Effector CD8-positive, alpha-beta T cell (primary cell): ENCODE measurements at places on chromosomes 3 and 15.

DNA sequence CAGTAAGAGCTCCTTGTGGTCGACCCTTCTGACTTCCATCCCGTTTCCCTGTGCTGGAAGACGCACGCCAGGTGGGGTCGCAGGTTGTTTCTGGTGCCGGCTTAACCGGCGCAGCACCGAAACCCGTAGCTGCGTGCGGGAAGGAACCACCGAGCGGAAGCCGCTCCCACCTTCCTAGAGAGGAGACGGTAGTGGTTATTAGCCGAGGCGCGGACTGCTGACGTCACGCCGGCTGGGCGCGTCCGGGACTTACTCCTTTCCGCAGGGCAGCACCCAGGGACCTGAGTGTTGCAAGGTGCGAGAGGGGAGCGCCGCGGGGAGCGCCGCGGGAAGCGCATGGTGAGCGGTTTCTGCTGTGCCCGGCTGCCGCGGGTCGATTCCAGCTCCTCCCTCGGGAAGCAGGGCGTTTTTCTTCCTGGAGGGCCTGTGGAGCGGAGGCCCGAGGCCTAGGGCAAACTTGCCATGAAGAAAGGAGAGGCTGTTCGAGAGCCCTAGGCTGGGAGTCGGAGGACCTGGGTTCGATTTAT, at the start of gene ZNF501:
TSS of gene ZNF501 (plus strand) at position 252 of the 527 bp plus-strand sequence. CDS start 4,787 bp downstream, outside the sequence.
- DNase-seq: peak; percentile 65

GRCh38 chr3:61927332-61927731, 366.0 kb downstream of the PTPRG start:
- DNase-seq: no peak

GRCh38 chr15:57477736-57478522, 101.6 kb downstream of the CGNL1 start:
- no peak for DNase-seq

GRCh38 chr3:148615382-148615781, 82.3 kb upstream of the AGTR1 start:
- no peak for DNase-seq

DNA sequence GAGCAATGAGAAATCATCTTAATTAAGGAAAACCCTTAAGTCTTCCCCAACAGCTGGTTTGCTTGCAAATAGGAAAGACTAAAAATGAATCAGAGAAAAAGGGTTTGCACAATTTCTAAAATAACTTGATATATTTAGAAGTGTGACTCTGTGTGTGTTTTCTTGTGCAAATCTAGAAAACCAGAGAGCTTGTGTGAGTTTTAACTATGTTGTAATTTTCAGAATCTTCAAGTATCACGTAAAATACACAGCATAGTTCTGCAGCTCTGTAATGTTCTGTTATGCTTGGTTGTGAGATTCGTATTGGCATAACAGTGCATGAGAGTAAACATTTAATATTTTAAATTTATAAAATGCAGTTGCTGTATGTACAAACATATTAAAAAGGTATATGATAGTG, 74.7 kb upstream of the GAP43 start:
- DNase-seq: no peak

GRCh38 chr15:91752081-91752785, 101.3 kb upstream of the SLCO3A1 start:
- no peak for DNase-seq

DNA sequence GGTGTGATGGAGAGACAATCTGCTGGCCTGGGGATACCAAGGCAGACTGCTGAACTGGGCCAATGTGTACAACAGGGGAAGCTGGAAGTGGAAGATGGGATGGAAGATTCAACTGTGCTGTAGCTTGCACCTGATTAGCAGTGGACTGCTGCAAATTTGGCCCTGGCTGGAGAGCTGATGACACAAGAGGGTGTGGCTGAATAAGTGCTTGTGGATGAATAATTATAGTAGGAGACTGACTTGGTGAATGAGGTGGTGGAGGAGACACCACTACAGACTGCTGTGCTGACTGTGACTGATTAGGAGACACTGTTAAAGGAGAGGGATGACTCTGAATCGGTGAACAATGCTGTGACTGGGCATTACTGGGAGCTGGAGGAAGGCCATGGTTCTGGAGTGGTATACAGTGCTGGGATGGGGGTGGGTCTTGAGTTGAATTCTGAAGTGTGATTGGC, 52.5 kb downstream of the PHC3 start:
- no peak for DNase-seq

GRCh38 chr15:74461847-74462511, 1.0 kb upstream of the UBL7 start:
- no peak for DNase-seq

DNA sequence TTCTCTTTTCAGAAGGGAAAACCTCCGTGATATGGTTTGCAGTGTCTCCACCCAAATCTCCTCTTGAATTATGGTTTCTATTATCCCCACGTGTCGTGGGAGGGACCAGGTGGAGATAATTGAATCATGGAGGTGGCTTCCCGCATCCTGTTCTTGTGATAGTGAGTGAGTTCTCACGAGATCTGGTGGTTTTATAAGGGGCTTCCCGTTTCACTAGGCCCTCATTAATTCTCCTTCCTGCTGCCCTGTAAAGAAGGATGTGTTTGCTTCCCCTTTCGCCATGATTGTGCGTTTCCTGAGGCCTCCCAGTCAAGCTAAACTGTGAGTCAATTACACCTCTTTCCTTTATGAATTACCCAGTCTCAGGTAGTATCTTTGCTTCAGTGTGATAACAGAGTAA, 692.7 kb upstream of the GRM7 start:
- no peak for DNase-seq

GRCh38 chr3:174397848-174398247, 461.3 kb upstream of the NAALADL2 start:
- no peak for DNase-seq

DNA sequence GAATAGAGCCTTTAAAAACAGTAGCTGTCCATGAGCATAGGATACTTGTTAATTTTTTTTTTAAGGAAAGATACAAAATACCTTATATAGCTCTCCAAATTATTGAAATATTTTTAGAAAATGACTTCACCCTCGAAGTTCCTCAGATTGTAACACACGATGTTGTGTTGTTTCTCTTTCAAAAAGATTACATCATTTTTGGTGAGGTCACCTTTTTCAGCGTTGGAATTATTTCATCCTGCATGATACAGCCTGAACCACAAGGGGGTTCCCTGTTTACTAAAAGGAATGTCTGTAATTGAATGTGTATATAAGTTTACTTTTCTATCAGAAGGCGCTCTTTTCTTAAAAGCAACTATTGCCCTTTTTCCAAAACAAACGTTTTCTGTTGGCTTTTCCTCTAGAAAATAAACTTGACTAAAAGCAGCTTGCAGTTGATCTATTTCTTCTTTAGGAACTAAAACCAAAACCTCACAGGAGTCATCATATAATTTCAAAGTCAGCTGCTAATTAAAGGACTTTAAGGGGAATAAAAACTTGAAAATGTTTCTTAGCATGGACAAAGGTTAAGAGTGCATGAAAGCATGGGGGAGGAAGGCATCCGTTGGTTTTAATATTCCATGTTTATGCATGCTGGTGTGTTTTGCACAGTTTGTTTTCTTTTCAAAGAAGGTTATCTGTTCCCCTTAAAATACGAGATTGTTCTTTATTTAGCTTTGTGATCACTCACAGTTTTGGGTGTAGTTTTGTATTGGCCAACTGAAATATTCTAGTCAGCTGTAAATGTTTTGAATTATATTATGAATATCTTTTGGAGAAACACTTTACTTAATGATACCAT, 29.4 kb downstream of the LYSMD4 start:
- no peak for DNase-seq

GRCh38 chr3:114556657-114557213, 262.9 kb downstream of the TIGIT start:
- DNase-seq: no peak

GRCh38 chr3:112672716-112673541, 32.0 kb upstream of the CCDC80 start:
- DNase-seq: no peak

DNA sequence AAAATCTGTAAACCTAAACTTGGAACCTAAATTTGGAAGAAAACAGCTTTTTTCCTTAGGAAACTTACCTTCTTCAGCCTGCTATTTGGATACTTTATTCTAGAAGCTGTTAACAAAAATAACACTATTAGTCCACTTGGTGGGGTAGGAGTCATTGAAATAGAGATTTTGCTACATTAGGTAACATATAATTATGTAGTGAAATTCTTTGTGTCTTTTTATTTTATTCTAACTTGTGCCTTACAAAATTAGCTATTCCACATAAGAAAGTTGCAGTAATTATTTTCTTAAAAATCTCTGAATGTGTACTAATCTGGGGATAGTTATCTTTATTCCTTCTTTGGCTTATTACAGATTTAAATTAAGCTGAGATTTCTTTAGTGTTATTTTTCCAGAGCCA, 360.4 kb upstream of the ROBO2 start:
- DNase-seq: no peak

- no peak for DNase-seq
Observed at GRCh38 chr15:92925454-92925853, 25.3 kb downstream of the CHD2 start.

DNA sequence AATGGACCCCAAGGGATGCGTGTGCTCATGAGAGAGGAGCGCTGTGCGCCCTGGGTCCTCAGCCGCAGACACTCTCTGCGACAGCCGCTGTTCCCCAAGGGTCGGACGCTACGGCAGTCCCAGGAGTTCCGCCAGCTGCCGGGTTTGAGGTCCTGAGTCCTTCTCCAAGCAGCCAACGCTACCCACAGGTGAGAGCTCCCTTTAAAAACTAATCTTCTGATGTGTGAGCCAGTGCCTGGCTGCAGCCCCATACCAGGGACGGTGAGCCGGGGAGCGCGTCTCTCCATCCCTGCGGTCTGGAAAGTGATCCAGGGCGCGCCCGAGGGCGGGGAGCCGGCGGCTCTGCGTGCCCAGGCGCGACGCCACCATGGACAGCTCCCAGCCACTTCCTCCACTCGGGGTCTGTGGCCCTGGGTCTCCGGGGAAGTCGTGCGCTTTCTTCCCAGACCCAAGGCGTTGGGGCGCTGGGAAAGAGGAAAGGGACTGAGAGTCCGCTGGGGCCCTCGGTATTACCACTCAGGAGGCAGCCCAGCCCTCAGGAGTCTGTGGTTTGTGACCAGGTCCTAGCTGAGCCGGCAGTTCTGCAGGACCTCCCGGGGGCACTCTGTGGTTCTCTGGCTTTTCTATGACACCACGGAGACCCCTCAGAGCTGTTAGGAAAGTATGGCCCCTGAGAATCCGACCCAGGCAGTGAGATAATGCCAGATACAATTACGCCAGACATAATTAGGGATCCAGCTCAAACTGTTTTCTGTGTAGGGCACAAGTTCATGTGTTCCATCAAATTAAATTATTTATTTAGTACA, 1.4 kb downstream of the CEMIP start:
- no peak for DNase-seq

GRCh38 chr15:29086001-29086400, 183.6 kb downstream of the NSMCE3 start:
- no peak for DNase-seq

- DNase-seq: no peak
Observed at GRCh38 chr3:10280571-10280970, 12.2 kb downstream of the GHRL start.

DNA sequence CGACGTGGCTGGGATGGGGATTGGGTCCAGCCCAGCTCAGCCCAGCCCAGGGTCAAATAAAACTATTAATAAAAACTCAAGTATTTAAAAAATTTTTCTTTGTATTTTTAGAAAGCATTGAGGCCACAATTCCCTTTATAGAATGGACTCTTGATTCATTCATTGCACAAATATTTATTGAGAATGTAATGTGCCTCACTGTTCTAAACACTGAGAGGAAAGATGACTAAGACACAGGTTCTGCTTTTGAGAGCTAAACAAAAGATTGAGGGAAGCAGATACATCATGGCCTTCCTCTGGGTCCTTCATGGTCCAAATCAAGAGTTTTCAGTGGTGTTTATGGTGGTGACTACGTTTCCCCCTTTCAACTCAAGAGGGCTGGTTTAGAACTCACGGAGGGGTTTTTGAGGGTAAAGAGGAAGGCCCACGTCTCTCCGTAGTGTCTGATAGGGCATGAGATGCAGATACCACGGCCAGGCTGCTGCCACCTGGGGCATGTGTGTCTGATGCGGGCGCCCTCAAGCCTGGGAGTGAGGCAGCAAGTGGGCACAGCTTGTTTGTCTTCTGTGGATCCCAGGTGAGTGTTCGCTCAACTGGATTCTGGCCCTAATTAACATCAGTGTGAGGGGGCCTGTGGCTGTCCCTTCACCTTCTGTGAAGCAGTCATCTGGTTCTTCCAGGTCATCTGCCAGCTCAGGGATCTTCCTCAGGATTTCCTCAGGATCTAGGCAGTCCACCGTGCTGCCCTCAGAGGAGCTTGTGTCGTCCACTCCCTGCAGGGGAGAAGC, 73.5 kb upstream of the SCN5A start:
- no peak for DNase-seq

DNA sequence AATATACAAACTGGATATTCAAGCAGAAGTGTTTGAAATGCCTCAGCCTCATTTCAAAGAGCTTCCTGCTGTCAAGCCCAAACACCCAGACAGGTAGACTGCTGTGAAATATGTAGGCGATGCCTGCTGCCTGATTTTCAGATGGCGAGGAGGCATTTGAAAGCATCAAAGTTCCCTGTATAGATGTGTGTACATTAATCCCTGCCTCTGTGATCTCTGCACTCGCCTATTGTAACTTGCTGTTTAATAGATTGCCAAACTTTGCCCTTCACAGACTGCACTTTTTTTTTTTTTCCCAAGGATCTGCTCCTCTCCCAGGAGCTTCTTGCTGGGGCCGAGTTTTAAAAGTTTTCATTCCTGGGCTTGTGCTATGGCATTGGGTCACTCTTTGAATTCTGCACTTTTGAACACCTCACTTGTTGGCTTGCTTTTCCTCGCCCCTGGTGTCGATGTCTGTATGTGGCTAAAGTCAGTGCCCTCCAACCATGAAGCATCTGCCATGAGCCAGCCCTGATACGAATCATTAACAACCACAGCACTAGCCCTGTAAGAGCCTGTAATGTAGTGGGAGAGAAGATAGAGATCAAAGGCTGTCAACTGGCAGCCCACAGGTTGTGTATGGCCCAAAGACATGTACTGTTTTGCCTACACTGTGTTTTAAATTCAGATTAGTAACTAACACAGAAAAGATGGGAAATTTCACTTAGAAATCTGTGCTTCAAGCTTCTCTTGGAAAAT, 287.6 kb upstream of the ICE2 start:
- no peak for DNase-seq

- no peak for DNase-seq
Observed at GRCh38 chr15:34436126-34436955, 1.3 kb downstream of the GOLGA8A start.

DNA sequence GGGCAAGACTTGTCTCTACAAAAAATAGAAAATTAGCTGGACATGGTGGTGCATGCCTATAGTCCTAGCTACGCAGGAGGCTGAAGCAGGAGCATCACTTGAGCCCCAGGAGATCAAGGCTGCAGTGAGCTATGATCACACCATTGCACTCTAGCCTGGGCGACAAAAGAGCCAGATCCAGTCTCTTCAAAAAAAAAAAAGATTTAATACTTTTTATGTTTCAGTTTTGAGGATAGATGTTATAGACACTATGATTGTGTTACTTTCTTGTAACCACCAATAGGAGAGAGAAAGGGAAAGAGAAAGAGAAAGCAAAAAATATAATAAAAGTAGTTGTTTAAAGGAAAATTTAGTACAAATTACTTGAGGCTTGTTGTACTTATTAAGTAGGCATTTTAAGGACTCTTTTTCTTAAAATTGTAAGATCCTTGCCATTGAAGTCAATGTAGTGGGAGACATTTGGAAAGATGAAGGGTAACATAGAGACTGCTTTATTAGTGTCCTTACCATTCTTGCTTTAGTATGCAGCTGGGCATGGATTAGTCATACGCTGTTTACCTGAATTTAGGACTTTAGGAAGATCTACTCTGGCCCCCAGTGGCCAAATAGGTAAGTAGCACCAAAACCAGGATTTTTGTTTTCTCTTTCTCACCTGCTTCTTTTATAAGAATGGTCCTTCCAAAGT, 35.1 kb upstream of the ZDHHC23 start:
- DNase-seq: no peak
